Posterior cingulate gyrus (tissue), 11 donors: ENCODE measurements at places on chromosomes 12 and 14.

- no peak for DNase-seq
These were observed 344.7 kb downstream of the CACNA1C start for GRCh38 chr12:2397356-2398045.

GRCh38 chr12:15977999-15978951 lies 67.1 kb downstream of the DERA start:
- DNase-seq: no peak

DNA sequence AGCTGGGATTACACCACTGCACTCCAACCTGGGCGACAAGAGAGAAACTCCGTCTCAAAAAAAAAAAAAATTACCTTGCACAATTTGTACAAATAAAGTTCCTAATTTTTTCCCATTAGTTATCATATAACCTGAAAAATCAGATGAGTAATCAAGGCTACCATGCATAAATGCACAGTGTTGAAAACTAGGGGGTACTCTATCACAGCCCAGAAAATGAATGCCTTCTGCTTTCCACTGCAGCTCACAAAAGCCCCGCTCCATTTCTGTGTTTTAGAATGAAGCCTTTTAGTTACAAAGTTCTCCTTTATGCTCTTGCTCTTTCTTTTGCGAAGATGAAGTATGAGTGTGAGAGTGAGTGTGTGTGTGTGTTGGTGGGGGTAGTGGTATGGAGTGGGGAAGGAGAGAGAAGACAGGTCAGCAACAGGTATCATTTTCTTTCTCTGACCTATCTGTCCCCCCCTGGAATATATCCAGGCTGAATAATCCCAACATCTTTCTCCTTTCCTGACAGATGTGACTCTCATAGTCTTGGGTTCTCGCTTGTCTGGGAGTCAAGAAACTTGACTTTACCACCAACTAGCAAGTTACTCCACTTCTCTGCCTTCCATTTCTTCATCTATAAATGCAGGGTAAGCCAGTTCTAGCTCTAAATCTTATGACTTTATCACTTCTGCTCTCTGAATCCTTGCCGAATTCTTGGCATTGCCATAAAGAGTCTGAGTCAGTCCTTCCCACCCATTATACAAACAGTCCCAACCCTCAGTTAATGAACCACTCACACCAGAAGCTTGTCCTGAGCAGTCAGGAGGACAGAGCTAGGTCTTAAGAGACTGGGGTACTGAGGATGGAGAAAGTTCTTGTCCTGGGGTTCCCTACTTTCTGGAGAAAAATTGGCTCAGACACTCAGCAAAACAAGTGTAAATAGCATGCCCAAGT lies 16.1 kb downstream of the BIN2 start:
- no peak for DNase-seq

DNA sequence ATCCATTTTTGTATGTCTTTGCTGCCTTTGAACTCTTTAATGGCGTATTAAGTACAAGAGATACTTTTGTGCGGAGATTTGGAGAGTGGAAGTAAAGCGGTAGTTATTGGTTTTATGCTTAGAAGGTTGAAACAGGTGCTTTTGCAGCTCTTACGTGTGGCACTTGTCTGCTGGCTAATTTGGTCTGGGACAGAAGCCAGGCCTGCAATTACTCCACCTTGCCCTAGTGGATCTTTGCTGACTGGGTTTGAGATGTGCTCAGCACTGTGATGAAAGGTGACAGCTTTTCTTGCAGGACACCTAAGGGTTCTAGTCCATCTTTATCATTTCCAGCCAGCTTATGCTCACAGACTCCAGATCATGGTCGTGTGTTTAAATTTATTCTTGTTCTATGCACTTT lies 252.5 kb downstream of the RPL10L start:
- DNase-seq: no peak

GRCh38 chr14:23681337-23681736 lies 45.2 kb downstream of the DHRS2 start:
- no peak for DNase-seq

GRCh38 chr12:71725011-71725410 lies 29.7 kb upstream of the RAB21 start:
- DNase-seq: no peak

DNA sequence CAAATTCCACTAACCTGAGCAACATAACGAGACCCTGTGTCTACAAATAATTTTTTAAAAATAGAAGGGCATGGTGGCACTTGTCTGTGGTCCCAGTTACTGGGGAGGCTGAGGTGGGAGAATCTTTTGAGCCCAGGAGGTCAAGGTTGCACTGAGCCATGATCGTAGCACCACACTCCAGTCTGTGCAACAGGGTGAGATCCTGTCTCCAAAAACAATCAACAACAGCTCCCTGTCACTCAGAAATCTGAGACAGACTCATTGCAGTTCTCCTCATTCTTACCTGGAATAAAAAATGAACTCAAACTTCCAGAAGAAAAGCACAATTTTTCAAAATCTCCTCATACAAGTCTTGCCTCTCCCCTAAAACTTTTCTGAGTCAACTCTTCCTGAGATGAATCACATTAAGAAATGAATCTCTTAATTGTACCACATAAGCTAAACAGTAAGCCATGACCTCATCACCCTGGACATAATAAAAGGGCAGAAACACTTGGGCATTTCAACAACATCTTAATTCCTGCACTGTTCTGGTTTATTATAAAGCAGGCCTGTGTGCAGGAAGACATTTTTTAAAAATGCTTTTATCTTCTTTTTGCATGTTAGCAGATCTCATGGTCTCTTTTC lies 214.3 kb upstream of the CDKN3 start:
- DNase-seq: no peak

DNA sequence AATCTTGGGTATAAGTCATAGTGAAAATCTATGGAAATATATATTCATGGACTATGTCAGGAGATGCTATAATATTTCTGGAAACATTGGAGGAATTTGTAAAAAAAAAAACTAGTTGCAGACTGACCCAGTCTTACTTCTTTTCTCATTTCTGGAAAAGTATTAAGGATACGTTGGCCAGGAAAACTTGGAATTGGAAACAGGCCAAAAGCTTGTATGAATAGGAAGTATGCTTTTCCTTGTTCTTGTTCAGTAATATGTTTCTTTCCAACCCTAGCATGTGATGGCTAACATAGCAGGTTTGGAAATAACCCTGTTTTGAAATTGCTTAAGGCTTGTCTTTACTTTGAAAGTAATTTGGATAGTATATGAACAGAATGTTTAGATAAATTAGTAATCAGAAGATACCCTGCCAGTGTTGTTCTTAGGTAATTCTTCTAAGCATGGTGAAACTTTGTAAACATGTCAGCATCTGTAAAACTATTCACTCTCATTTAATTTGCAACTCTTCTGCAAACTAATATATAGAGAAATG lies 316.2 kb downstream of the NPAS3 start:
- no peak for DNase-seq

DNA sequence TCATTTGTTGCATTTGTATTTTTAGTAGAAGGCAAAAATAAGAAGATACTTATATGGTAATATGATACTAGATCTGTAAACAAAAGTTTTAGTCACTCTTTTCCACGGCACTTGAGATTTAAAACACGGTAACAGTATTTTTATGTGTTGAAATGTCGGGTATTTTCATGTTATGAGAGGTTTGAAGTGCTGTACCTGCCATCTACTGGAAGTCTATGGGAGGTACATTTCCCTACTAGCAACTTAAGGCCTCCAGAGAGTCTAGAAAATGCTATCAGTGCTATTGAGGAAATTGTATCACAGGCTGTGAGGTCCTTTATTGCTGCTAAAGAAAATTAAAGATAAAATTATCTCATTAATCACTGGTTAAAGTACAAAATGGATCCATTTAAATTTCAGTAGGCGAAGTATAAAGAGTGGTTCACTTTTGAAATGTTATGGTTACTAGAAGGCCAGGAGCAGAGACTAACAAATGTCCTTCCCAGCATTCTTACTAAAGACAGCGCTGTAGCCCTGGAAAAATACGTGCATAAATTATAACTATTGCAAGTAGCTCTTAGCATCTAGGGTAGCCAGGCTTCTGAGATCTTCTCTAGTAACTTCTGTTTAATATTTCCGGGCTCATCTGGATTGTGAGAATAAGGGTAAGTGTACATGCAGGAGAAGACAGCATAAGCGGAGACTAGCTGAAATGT lies 77.6 kb upstream of the PRKD1 start:
- DNase-seq: no peak

GRCh38 chr12:109605016-109605415 lies 31.4 kb downstream of the MVK start:
- DNase-seq: no peak

DNA sequence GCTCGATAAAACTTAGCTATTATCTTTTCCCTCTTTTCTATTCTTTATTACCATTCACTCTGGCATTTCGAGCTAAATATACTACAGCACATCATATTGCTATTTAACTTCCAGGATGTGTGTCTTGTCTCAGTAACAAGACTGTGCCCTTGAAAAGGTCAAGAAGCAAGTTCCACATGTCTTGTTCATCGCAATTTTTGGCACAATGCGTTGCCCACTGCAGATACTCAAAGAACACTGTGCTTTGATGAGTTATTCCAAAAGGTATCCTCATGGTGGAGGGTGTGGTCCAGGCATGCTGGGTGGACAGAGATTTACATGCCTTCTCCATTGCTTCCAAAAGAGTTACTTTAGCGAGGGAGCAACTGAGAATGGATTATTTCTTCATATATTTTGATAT lies 6.6 kb downstream of the E2F7 start:
- DNase-seq: no peak

DNA sequence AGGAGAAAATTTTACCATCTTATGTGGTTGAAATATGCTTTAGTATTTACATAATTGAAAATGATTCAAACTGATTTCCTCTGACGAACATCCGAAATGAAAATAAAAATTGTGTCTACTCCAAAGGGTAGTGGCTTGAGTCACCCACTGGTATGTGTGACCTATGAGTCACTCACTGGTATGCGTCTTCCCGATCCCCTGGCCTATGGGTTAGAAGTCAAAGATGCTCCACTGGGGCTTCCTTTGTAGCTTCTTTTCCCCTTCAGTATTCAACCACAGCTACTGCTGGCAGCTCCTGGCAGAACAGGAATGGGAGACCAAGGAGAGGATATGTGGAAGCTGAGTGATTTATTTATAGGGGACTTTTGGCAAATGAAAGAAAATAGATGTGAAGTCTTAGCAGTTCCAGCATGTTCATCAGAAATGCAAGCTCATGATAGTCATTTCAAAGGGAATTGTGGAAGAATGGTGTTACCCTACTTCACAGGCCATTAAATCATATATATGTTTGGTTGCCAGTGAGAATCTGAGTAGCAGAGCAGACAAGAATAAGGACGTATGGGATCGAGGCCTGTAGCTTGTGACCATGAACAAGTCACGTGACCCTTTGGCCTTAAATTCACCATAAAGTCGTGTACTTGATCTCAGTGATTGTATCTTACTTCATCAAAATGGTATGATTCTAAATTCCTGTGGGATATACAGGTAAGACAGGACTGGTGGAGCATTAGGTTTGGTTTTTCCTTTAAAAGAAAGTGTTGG lies 108.3 kb downstream of the CRADD start:
- no peak for DNase-seq

- no peak for DNase-seq
These were observed 3.8 kb downstream of the ENDOU start for GRCh38 chr12:47721431-47721973.

GRCh38 chr14:92551044-92551841 lies 37.7 kb downstream of the RIN3 start:
- DNase-seq: no peak

DNA sequence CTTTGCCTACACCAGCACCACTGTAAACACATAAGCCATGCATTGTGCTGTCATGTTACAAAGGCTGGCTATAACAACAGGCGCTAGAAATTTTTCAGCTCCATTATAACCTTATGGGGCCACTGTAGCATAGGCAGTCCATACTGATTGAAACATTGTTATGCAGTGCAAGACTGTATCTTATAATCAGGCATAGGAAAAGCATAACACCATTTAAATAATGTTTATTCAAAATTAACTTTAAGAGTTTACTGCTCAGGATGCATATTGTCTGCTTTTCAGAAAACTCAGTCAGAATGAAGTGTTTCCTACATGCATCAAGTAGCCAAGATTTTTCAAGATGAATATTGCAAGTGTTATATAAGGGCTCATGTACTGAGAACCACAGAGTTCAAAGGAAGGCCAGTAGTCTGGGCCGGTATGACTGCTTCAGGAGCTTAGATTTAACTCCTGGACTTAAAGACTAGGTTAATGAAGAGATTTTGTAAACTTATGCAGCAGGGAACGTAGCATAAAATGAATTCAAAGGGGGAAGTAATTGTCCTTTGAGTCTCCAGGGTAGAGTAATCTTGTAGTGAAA lies 46.9 kb downstream of the ATXN7L3B start:
- DNase-seq: no peak

GRCh38 chr12:59149995-59150642 lies 229.8 kb upstream of the LRIG3 start:
- DNase-seq: no peak

GRCh38 chr12:100141998-100142850 lies 450 bp downstream of the BLTP3B start:
- DNase-seq: peak; percentile 34

GRCh38 chr14:96660123-96660522 lies 137.1 kb upstream of the VRK1 start:
- no peak for DNase-seq

- DNase-seq: no peak
These were observed 43.3 kb downstream of the ACTN1 start for GRCh38 chr14:68935761-68936214.

DNA sequence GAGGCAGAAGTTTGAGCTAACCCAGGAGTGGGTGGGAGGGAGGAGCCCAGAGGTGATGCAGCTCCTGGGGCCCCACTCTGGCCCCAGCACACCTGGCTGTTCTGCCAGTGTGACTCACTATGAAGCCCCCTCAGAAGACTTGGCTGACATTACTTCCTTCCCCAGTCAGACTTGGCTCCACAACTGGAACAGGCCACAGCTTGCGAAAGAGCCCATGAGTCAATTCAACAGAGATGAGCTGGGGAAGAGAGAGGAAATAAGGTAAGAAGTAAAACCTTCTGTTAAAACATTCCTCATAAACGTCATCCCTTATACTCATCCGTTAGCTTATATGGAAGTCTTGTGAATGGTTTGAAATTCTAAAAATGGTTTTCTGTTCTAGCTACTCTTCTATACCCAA lies 245.9 kb downstream of the ADAMTS20 start:
- no peak for DNase-seq

DNA sequence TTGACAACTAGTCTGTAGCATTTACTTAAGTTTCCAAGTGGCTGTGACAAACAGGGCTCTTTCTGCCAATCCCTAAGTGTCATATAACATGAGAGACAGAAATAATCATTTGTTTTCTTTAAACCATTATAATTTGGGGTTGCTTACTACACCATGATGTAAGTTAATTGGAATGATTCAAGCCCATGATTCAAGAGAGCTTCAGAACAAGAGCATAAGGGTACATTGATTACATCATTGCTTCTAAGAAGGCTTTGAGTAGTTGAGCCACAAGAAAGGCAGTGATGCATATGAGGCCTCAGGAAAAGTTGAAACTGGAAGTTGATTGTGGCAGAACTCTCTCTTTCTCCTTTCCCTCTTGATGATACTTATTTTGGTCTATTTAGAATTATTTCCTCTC lies 444.0 kb downstream of the CCER1 start:
- no peak for DNase-seq

GRCh38 chr14:41604721-41605531 lies 1.8 kb upstream of the LRFN5 start:
- DNase-seq: peak; percentile 42

GRCh38 chr12:43453761-43454160 lies 98.2 kb downstream of the ADAMTS20 start:
- DNase-seq: no peak
